ENCODE measurements at places on chromosomes 5 and 9.

DNA sequence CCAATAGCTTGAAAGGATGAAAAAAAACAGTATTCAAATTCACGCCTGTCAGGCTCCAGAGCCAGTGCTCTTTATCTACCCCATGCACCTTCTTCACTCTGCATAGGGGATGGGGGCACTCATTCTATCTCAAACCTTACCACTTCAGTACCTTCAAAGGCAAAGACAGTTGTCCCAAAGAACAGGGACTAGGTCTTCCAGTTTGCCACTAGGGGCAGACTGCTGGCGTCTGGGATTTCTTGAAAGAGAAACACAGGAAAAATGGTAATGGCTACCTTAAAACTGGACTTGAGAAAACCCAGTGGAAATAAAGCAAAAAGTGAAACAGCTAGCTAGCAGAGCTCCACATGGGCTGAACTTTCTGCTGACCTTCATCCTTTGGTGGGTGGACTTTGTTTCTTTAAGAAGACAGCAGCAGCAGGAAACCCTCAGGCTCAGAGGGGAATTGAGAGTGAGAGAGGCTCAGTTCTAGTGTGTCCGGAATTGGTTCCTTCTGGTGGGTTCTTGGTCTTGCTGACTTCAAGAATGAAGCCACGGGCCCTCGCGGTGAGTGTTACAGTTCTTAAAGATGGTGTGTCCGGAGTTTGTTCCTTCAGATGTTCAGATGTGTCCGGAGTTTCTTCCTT, 41.0 kb upstream of the SLC36A1 start:
- DNase-seq, result no peak

DNA sequence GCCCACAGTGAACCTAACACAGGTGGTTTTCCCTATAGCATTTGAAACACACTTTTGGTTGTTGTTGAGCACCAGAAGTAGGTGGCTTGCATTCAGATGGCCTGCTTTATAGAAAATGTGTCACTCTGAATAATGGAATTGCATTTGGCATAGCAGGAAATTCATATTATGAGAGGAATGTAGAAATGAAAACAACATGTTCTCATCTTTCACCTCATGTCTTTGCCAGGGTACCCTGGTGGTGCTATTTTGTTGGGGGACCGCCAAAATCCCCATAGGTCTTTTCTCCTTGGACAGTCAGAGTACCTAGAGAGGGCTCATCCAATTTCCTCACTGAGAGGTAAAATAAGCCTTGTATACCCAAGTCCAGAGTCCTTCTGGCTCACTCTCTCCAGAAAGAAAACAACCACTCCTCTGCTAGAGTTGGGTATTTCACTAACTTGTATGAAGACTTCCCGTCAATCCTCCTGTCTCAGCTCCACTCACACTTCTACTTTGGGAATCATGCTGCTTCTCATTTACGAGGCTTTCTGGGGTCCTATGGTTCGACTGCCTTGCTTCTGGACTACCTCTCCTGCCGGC, 67.4 kb downstream of the MRPS27 start:
- no peak for DNase-seq

GRCh38 chr5:36357391-36357975, 55.8 kb upstream of the RANBP3L start:
- DNase-seq, result peak; percentile 80

DNA sequence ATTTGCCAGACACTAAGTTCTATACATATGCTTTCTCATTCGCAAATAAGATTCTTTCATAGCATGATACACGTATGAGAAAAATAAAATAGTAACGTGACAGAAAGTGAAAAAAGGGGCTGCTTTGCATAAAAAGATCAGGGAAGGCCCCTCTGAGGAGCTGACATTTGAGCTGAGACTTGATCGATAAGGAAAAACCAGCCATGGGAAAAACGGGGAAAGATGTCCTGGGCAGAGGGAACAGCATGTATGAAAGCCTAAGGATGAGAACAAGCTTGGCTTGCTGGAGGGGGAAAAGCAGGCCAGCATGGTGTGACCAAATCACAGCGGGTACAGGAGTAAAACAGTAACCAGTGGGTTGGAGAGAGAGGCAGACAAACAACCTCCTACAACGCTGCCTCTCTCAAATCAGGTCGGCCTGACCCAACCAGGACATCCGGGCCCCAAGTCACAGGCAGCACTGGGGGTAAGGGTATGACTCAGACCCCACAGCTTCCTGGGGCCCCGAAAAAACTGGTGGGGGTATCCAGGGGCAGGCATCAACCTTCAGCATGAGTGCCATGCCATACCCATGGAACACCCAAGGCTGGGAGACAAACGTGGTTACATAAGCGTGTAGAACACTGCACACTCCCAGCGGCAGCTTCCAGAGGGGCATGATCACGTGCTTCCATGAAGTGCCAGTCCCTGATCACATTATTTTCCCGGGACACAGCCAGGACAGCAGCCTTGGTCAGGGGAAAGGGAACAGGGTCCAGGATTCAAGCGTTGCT, 2.2 kb downstream of the TNIP1 start:
- DNase-seq, result no peak

DNA sequence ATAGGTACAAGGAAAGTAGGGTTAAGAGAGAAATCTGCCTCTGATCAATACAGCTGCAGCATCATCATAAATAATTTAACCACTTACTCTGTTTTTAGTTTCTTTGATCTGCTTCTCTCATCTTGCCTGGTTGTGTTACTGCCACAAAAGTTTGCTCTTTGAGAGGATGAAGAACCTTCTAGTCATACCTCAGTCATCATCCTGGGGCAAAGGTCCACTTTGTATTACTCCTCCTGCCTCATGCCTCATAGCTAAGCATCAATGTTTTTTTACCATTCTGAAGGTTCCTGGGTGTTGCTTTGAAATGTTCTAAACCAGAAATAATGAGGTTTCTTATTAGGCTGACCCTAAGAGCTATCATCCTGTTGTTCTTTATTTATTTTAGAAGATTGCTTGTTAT, 17.1 kb upstream of the TRIM36 start:
- DNase-seq, result no peak

DNA sequence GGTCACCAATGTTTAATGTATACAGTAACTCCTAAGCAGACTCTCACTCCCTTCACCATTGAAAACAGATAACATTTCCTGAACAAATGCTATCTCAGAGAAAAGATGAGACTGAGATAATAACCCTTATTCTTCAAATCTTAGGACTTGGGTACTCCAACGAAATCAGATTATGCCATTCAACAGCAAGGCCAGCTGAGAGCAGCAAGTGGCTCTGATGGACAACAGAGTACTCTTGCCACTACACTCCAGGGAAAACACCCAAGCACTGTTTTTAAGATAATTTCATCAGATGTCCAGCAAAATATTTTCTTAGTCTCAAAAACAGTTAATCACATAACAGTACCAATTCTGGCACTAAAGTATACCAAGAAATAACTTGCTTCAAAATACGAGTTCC, 10.1 kb downstream of the PPP2CA start:
- no peak for DNase-seq

DNA sequence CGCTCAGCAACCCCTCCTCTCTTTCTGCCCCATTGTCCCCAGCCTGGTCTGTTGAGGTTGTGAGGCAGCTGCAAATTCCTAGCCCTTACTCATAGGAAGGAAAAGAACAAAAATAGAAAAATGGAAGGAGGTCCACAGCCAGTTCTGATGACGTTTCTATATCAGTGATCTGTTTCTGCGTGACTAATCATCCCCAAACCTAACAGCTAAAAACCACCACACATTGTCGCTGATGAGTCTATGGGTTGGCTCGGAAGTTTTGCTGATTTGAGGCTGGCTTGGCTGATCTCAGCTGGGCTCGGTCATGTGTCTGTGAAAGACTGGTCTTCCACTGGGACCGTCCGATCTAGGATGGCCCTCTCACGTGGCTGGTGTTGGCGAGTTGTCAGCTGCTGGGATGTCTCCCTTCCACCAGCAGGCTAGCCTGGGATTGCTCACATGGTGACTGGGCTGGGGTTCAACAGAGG, 200.6 kb upstream of the ZNF618 start:
- peak; percentile 87 for DNase-seq

- no peak for DNase-seq
These were observed 143.6 kb downstream of the BOD1 start for GRCh38 chr5:173472784-173473278.

DNA sequence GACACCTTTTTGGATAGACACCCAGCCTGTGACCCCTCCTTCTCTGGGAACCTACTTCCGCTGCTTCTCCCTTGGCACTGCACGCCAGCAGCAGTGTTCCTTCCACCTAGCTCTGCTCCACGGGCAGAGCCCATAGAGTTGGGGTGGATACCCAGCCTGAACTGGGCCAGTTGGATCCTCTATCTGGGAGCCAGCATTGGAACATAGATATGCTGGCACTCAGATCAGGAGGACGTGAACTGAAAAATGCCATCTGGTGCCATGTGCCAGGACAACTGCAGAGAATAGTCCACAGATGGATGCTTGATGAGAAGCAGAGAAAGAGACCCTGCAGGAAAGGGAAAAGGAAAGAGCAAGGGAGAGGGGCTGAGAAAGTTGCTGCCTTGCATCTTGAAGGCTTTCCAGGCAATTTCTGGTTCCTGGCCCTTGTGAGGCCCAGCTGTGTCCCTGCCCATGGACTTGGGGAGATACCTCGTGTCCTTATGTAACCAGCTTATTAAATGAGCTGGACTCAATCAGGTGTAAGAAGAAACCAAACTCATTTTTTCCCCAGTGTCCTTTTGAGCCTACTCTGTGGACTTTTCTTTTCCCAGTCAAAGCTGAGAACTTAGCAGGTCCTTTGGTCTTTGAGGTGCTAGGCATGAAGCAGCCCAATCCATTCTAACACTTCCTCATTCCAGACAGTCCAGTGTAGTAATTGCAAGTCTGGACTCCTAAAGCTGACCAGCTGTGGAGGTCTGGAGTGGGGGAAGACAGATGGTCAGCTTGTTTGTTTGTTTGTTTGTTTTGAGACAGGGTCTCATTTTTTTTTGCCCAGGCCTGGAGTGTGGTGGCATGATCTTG, 39.1 kb downstream of the ANGPTL2 start:
- no peak for DNase-seq

- DNase-seq, result no peak
These were observed 32.7 kb downstream of the KCNT1 start for GRCh38 chr9:135734616-135735144.

GRCh38 chr9:69036799-69037198, 1.2 kb downstream of the FXN start:
- no peak for DNase-seq

- DNase-seq, result no peak
These were observed 37.4 kb downstream of the SNX24 start for GRCh38 chr5:122882831-122883230.

- no peak for DNase-seq
These were observed 52.2 kb downstream of the PCDH1 start for GRCh38 chr5:141825791-141826560.

- DNase-seq, result no peak
These were observed 1.4 kb downstream of the PBX3 start for GRCh38 chr9:125748446-125749099.

DNA sequence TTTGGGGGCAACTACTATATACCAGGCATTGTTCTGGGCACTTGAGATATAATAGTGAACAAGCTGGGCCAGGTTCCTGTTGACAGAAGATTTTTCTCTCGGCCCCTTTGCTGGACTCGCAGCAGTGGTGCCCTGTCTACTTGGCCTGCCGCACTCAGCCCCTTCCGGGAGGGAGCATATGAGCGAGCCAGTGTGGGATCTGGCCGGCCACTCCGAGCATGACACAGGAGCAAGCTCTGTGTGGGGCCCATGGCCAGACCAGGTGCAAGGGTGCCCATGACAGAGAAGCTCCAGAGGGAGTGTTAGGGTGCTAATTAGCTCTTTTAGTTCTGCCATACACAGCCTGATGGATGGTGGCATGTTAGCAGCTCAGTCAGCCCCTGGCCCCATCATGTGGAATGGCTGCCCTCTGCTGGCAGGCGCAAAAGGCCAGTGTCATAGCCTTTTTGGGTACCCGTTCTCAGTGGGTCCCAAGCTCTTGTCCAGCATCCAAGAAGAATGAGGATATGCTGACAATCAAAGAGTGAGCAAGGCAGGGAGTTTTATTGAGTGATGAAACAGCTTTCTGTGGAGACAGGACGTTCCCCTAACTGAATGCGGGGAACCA, 9.3 kb upstream of the KIF4B start:
- no peak for DNase-seq

DNA sequence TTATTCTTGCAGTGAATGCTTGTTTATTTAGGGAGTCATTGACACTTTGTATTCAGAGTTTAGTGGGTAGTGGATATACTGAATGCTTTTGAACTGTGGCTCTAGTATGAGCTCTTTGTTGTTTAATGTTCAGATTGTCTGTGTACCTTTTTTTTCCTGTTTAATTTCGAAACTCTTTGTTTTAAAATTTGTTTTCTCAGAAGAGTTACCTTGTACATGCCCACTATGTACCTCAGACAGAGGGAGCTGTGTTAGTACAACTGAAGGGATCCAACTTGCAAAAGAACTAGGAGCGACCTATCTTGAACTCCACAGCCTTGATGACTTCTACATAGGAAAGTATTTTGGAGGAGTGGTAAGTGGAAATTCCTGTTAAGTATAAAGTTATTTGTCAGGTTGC, 17.0 kb downstream of the RHOBTB3 start:
- DNase-seq, result no peak

DNA sequence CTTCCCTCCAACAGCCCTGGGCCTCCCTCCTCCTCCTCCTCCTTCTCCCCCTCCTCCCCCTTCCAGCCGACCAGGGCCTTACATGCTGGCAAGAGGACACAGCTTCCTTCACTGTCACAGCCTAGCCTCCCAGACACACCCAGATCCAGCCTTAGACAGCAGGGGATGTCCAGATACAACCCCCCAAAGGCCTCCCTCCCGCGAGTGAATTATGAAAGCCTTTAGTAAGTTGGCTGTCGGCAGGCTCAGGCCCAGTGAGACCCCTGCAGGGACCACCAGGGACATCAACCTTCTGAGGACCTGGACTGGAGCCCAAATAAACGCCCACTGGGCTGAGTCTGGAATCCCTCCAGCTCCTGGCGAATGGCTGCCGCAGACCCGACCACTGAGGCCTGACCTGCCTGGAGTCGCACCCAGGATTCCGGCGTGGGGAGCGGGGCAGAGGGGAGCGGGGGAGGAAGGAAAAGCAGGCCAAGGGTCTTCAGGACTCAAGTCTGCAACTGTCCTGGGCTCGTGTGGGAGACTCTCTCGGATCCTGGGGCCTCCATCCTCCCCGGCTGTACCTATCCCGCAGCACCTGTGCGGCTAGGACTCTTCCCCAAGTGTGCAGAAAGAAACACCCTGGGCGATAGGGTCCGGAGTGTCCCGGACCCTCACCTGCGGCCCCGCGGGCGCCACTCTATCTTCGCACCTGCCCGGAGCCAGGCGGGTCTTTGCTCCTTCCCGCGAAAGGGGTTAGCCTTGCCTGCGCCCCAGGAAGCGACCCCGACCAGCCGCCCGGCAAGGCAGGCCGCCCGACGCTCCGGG, 705 bp downstream of the SEPTIN8 start:
- no peak for DNase-seq

DNA sequence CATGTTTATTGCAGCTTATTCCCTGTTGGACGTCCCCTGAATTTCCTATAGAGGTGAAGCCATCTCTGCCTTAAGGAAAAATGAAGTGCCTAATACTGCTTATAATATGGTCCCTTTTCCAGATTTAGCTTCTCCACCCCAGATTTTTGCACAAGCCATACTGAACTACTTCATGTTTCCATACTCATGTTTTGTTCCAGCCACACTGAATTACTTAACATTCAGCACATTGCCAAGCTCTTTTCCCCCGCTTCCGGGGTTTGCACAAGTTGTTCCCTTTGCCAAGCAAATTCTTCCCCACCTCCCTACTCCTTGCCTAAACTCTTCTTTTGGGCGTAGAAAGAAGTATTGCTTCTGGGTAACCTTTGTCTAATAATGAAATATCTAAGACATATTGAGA, 1.7 kb upstream of the CNTRL start:
- DNase-seq, result no peak

Measured in AG04449 (cell line).